A673 (cell line): ENCODE measurements at places on chromosomes 7 and 10. TPM values are rescaled to one million over a fixed set of nuclear protein-coding genes. Genes with fewer than 3 reads are reported as not detected.

DNA sequence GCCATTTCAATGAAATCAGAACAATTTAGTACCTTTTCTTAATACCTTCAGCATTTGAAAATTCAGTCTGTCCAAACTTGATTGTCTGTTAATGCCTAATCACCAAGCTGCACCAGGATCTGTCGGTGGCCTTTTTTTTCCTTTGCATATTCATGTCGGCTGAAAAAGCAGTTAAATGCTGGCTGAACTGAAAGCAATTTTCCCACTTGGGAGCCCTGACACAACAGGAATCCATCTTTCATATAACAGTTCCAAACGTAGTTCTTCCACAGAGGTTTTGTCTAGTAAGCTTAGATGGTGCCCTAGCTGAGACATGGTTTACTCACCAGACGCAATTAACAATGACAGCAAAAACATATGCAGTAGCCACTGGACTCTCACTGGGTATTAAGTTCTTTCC, 83.6 kb upstream of the CHCHD3 start:
- no peak for DNase-seq
- H3K27me3 ChIP-seq, result peaks cover 33% of the 10 kb centered on the region
- no peaks in the 10 kb centered on the region for H3K36me3 ChIP-seq
- H3K27ac ChIP-seq, result no peak overlapping the region

The IFIT1 gene
- 2.4 and 3.2 TPM in 2 replicates for total RNA-seq

The CD36 gene
- 0.39 and 0.83 TPM in 2 replicates for total RNA-seq

The TRIL gene
- total RNA-seq, result 4.8 and 9.2 TPM in 2 replicates

- peaks cover 39% of the 10 kb centered on the region for H3K27me3 ChIP-seq
- H3K27ac ChIP-seq, result no peak overlapping the region
- no peaks in the 10 kb centered on the region for H3K4me1 ChIP-seq
- DNase-seq, result no peak
- H3K36me3 ChIP-seq, result no peaks in the 10 kb centered on the region
- no peak overlapping the region for H3K4me3 ChIP-seq
Observed at GRCh38 chr10:123442901-123443300, 223.3 kb upstream of the GPR26 start.

DNA sequence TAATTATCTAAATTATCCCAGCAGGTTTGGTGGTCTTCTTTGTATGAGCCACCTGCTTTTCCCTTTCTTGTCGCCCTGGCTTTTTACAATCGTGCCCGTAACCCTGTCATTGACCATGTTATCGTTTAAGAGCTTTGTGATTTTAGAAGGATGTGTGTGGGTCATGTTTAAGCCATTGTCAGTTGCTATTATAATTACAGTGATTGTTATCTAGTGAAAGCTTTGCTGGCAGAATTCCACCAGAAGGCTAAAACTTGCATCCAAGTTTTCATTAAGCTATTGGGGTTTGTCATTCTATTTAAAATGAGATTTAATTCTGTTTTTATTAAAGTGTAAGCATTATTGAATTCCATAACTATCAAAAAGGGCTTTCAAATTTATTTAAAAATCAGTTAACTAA, 354.2 kb upstream of the TMEM229A start:
- H3K4me3 ChIP-seq, result no peak overlapping the region
- H3K27ac ChIP-seq, result no peak overlapping the region
- H3K36me3 ChIP-seq, result no peaks in the 10 kb centered on the region
- DNase-seq, result no peak
- no peaks in the 10 kb centered on the region for H3K27me3 ChIP-seq

GRCh38 chr7:93053949-93054943, 63.5 kb downstream of the SAMD9 start:
- no peak overlapping the region for H3K4me3 ChIP-seq
- DNase-seq, result no peak
- no peaks in the 10 kb centered on the region for H3K36me3 ChIP-seq
- H3K27me3 ChIP-seq, result peaks cover 19% of the 10 kb centered on the region

GRCh38 chr7:141304291-141304690, 230.4 kb downstream of the TMEM178B start:
- no peak for DNase-seq
- H3K27me3 ChIP-seq, result no peaks in the 10 kb centered on the region
- H3K27ac ChIP-seq, result no peak overlapping the region
- H3K36me3 ChIP-seq, result no peaks in the 10 kb centered on the region

DNA sequence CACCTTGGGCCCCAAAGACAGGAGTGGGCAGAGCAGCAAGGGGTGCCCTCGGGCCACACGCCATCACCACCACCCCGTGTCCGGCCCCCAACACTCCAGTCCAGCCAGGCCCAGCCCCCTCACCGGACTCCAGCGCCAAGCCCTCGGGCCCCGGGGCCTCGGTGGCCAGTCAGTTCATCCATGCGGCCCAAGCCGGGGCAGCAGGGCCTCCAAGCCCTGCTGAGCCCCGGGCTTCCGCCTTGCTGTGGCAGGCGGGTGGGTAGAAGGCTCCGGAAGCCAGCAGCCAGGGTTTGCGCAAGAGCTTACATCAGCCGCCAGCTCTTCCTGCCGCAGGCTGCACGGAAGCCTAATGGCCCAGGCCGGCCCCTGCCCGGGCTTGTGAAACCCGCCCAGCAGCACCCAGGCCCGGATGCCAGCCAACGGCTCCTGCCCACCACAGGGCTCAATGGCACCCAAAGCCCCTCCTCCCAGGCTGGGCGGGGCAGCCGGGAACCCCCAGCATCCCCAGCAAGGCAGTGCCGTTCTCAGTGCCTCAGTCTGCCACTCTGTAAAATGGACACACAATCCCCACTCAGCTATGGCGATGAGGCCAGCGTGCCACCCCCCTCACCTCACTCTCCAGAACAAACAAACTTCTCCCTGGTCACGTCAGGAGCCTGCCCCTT, 26.5 kb downstream of the TNRC18 start:
- no peaks in the 10 kb centered on the region for H3K27me3 ChIP-seq
- peaks cover 16% of the 10 kb centered on the region for H3K36me3 ChIP-seq
- H3K4me1 ChIP-seq, result peaks cover 6% of the 10 kb centered on the region
- peak; percentile 96 for DNase-seq
- peak overlapping the region; percentile 55 for H3K4me3 ChIP-seq
- peak overlapping the region; percentile 96 for H3K27ac ChIP-seq

The HABP2 gene
- total RNA-seq, result not detected in 2 replicates

The SKIDA1 gene
- total RNA-seq, result 4.4 and 4.9 TPM in 2 replicates

DNA sequence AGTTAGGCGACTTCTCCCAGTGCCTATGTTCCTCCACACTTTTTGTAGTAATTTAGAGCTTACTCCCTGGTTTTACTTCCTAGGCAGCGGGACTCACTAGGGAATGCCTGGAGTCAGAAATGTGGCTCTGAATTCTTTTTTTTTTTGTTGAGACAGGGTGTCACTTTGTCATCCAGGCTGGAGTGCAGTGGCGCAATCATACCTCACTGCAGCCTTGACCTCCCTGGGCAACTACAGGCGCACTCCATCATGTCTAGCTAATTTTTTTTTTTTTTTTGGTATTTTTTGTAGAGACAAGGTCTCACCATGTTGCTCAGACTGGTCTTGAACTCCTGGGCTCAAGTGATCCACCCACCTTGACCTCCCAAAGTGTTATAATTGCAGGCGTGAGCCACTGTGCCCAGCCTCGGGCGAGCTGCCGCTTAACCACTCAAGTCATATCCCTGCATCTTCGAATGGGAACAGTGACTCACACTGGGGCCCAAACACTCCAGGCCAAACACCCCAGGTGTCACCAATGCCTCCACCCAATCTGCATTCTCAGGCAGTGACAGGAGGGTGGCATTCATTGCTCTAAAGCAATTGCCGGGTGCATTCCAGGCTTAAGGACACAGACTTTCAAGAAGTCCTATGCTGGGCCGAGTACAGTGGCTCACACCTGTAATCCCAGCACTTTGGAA, 19.6 kb downstream of the RGS10 start:
- DNase-seq, result no peak
- H3K4me3 ChIP-seq, result no peak overlapping the region
- no peaks in the 10 kb centered on the region for H3K36me3 ChIP-seq
- no peaks in the 10 kb centered on the region for H3K4me1 ChIP-seq

The FOXP2 gene
- not detected in 2 replicates for total RNA-seq

The GPR26 gene
- total RNA-seq, result not detected in 2 replicates

The ZNF853 gene
- 3.4 and 6.4 TPM in 2 replicates for total RNA-seq

The ENTPD1 gene
- 0.37 and 0.92 TPM in 2 replicates for total RNA-seq

The ANKRD30A gene
- not detected in 2 replicates for total RNA-seq

- H3K27ac ChIP-seq, result no peak overlapping the region
- H3K4me3 ChIP-seq, result no peak overlapping the region
- DNase-seq, result no peak
- peaks cover 5% of the 10 kb centered on the region for H3K4me1 ChIP-seq
- no peaks in the 10 kb centered on the region for H3K27me3 ChIP-seq
- no peaks in the 10 kb centered on the region for H3K36me3 ChIP-seq
Observed at GRCh38 chr7:13800694-13801448, 188.6 kb downstream of the ETV1 start.

GRCh38 chr7:93558705-93559614, 15.6 kb downstream of the CALCR start:
- no peaks in the 10 kb centered on the region for H3K36me3 ChIP-seq
- no peak overlapping the region for H3K27ac ChIP-seq
- no peaks in the 10 kb centered on the region for H3K4me1 ChIP-seq
- H3K27me3 ChIP-seq, result peaks cover 8% of the 10 kb centered on the region
- no peak overlapping the region for H3K4me3 ChIP-seq

- no peaks in the 10 kb centered on the region for H3K36me3 ChIP-seq
- no peak overlapping the region for H3K27ac ChIP-seq
- peaks cover 12% of the 10 kb centered on the region for H3K27me3 ChIP-seq
- no peak for DNase-seq
Observed at GRCh38 chr10:75999001-75999400, 567.6 kb downstream of the LRMDA start.

- no peaks in the 10 kb centered on the region for H3K4me1 ChIP-seq
- H3K4me3 ChIP-seq, result no peak overlapping the region
- no peak overlapping the region for H3K27ac ChIP-seq
- DNase-seq, result no peak
- no peaks in the 10 kb centered on the region for H3K36me3 ChIP-seq
Observed at GRCh38 chr10:1366811-1367425, 310.7 kb downstream of the WDR37 start.

DNA sequence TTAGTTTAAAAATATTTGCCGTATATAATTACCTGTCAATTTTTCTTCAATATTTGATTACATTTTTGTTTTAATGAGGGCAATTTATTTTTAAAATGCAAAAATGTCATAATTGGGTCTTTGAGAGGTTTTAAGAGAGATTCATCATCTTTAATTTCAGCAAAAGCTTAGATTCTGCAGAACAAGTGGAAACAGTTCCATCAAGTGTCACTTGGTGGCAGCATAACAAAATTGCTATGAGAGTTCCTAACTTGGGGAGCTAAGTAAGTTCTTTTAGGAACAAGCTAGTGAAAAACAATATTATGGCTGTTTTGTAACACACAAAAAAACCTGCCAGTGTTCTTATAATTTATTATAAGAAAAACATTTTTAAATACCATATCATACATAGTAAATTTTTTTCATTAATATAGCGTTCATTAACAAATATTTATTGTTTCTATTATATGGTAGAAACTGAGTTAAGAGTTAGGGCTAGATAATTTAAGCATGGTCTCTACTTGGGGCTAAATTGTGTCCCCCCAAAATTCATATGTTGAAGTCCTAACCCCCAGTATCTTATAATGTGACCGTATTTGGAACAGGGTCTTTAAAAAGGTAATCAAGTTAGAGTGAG, 155.2 kb downstream of the MAGI2 start:
- peak; percentile 55 for DNase-seq
- no peaks in the 10 kb centered on the region for H3K27me3 ChIP-seq
- no peaks in the 10 kb centered on the region for H3K4me1 ChIP-seq
- no peaks in the 10 kb centered on the region for H3K36me3 ChIP-seq

GRCh38 chr7:82675396-82675795, 231.8 kb upstream of the CACNA2D1 start:
- no peak overlapping the region for H3K4me3 ChIP-seq
- no peaks in the 10 kb centered on the region for H3K4me1 ChIP-seq
- H3K27me3 ChIP-seq, result no peaks in the 10 kb centered on the region
- no peaks in the 10 kb centered on the region for H3K36me3 ChIP-seq
- no peak overlapping the region for H3K27ac ChIP-seq

The FAM13C gene
- 18.5 and 21.2 TPM in 2 replicates for total RNA-seq

DNA sequence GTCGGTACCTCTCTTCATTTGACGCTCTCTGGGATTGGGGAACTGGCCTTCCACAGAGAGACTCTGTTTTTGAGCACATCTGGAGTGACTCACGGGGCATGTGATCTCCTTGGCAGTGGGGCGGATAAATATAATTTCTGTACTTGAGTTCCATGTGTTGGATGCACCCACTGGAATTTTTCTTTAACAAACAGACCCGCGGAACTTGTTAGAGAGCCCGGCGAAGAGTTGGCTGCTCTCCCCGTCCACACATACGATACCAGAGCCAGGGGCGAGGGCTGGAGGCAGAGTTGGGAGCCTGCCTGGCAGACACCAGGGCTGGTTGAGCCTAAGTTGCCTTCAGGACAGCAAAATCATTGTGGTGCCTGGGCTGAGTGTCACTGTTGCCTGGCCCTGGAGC, at the start of gene FAM180A:
Gene FAM180A (minus strand): TSS at position 44 of the 400 bp plus-strand sequence. CDS start 233 bp downstream, outside the sequence.
- H3K36me3 ChIP-seq, result no peaks in the 10 kb centered on the region
- no peak for DNase-seq
- peaks cover 38% of the 10 kb centered on the region for H3K27me3 ChIP-seq
- no peak within 1 kb of the TSS for H3K4me3 ChIP-seq
- H3K27ac ChIP-seq, result no peak within 1 kb of the TSS

GRCh38 chr7:22598318-22598920, 98.4 kb upstream of the STEAP1B start:
- H3K27ac ChIP-seq, result no peak overlapping the region
- H3K27me3 ChIP-seq, result no peaks in the 10 kb centered on the region
- no peak for DNase-seq
- H3K4me3 ChIP-seq, result no peak overlapping the region

The ACTR1A gene
- total RNA-seq, result 128 and 130 TPM in 2 replicates

GRCh38 chr7:156005202-156005691, 193.0 kb upstream of the SHH start:
- H3K4me1 ChIP-seq, result no peaks in the 10 kb centered on the region
- no peaks in the 10 kb centered on the region for H3K36me3 ChIP-seq
- no peak for DNase-seq
- no peak overlapping the region for H3K4me3 ChIP-seq
- H3K27ac ChIP-seq, result no peak overlapping the region

GRCh38 chr7:22989643-22990587, 24.0 kb downstream of the HYCC1 start:
- no peaks in the 10 kb centered on the region for H3K27me3 ChIP-seq
- H3K36me3 ChIP-seq, result no peaks in the 10 kb centered on the region
- peaks cover 30% of the 10 kb centered on the region for H3K4me1 ChIP-seq
- peak; percentile 70 for DNase-seq
- no peak overlapping the region for H3K27ac ChIP-seq
- no peak overlapping the region for H3K4me3 ChIP-seq

The DEPP1 gene
- total RNA-seq, result 0.54 and 1.1 TPM in 2 replicates

The FAM241B gene
- total RNA-seq, result 4.2 and 5.2 TPM in 2 replicates

DNA sequence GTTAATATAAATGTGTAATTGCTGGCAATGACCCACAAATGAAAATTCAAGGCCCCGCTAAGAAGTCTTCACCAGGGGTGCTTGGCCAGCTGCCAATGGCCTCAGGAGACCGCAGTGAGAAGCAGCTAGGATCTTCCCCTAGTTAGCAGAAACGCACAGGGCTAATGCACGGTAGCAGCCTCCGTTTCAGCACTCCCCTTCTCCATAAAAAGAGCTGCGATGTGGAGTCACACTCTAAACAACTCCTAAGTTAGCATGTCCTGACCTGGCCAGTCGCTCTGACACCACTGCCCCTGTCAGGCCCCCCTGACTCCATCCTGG, 139.0 kb downstream of the SEPTIN14 start:
- H3K4me1 ChIP-seq, result peaks cover 10% of the 10 kb centered on the region
- H3K4me3 ChIP-seq, result no peak overlapping the region
- DNase-seq, result peak; percentile 50
- H3K27ac ChIP-seq, result no peak overlapping the region

GRCh38 chr10:70673043-70673928, 980 bp downstream of the ADAMTS14 start:
- no peaks in the 10 kb centered on the region for H3K36me3 ChIP-seq
- peak overlapping the region; percentile 42 for H3K4me3 ChIP-seq
- H3K27ac ChIP-seq, result no peak overlapping the region
- no peak for DNase-seq
